Progenitor cell of endocrine pancreas (in vitro differentiated cells): ENCODE measurements at places on chromosomes 2 and 18.

- H3K27me3 ChIP-seq = peaks cover 3% of the 10 kb centered on the region
- H3K4me3 ChIP-seq = peak overlapping the region; percentile 55
- DNase-seq = peak; percentile 56
- no peaks in the 10 kb centered on the region for H3K4me1 ChIP-seq
- no peak overlapping the region for H3K27ac ChIP-seq
Observed at GRCh38 chr18:76801567-76802505, 20.5 kb upstream of the ZNF236 start.

DNA sequence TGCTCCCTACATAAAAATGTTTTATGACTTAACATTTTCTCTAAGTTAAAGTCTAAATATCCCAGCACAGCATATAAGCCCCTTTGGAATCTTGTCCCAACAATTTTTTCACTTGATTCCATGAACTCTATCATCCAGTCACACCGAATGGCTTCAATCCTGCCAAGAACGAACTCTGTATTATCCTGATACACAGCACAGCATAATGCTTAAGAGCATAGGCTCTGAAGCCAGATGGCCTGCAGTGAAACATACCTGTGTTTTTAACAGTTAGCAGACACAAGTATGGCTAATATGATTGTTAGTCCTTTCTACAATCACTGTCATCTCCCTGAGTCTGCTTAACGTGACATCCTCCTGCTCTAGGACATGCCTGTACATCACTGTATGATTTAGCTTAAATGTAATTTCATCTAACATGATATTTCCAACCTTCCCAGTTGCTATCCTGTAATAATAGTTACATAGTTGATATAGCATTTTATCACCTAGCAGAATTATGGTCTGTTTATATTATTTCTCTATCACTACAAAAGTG is 669.5 kb downstream of the ERBB4 start:
- H3K4me3 ChIP-seq = no peak overlapping the region
- no peaks in the 10 kb centered on the region for H3K27me3 ChIP-seq
- no peaks in the 10 kb centered on the region for H3K4me1 ChIP-seq
- H3K27ac ChIP-seq = no peak overlapping the region
- no peak for DNase-seq

DNA sequence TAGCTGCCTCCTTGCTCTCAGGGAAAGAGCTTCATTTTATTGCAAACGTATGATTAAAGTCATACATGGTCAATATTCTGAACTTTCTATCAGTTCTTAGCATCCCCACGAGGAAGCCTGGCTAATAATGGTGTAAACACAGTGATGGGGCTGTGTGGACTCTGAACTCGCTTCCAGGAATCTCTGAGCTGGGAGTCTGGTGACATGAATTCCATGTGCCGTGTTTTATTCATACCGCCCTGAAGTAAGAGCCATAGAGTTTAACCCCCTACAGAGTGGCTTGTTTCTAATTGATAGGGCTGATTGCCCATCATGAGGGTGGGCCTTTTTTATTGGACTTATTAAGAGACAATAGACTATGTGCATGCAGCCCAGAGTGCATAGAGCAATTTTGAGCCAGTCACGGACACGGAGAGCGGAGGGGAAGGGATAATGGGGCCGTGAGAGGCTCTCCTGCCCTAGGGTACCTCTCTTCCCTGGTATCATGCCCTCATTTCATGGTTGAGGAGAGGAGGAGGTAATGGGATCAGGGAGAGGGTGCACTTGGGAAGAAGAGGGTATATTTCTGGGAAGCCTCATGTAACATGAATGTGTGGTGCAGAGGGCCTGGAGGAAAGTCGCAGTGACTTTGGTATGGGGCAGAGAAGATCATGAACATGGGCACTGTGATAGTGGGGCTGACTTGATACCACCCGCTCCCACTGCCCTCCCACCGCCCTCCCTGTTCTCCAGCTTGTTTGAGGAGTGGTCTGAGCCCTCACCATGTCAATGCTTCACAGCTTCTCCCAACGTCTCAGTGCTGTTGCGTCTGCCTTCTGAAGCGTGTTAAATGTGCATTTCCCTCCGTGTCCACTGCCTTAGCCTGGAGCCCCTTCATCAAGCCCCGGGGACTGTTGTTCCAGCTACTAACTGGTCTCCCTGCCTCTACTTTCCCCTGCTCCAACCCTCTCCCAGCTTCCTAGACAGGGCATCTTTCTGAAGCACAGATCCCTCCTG is 73.2 kb downstream of the IL1R2 start:
- H3K36me3 ChIP-seq = no peaks in the 10 kb centered on the region
- DNase-seq = no peak
- H3K4me1 ChIP-seq = peaks cover 25% of the 10 kb centered on the region
- peak overlapping the region; percentile 59 for H3K27ac ChIP-seq

- no peaks in the 10 kb centered on the region for H3K36me3 ChIP-seq
- DNase-seq = no peak
- H3K4me3 ChIP-seq = no peak overlapping the region
- no peak overlapping the region for H3K27ac ChIP-seq
Observed at GRCh38 chr2:162929571-162929970, 91.0 kb upstream of the KCNH7 start.

DNA sequence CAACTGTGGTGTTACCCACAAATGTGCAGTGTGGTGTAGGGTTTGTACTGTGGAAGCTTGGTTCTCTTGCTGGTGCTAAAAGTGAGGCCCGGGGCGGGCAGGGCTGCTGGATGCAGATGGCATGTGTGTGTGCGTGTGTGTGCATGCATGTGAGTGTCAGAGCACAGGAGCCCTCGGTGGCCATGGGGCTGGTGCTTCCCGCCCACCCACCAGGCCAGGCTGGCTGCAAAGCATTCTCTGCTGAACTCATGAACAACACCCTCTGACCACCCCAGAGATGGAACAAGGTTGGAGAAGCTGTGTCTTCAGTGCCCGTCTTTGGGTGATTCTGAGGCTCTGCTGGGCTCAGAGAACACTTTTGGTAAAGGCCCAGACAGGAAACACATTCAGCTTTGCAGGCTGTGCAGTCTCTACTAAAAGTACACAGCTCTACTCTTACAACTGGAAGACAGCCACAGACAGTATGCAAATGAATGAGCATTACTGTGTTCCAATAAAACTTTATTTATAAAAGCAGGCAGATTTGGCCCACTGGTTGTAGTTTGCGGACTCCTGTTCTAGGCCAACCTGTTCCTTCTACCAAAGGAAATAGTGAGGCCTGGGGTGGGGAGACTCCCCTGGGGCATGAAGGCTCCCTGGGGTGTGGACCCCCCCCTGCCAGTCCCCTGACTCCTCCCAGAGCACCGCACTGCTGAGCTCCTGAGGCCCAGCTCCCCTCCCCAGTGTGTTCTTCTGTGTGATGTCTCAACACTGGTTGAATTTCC is 225.3 kb upstream of the HDAC4 start:
- no peak overlapping the region for H3K27ac ChIP-seq
- no peaks in the 10 kb centered on the region for H3K27me3 ChIP-seq
- H3K4me1 ChIP-seq = no peaks in the 10 kb centered on the region
- H3K4me3 ChIP-seq = no peak overlapping the region

- no peak for DNase-seq
- H3K36me3 ChIP-seq = no peaks in the 10 kb centered on the region
- no peaks in the 10 kb centered on the region for H3K27me3 ChIP-seq
- peaks cover 59% of the 10 kb centered on the region for H3K4me1 ChIP-seq
- peak overlapping the region; percentile 99 for H3K4me3 ChIP-seq
- H3K27ac ChIP-seq = peak overlapping the region; percentile 98
Observed at GRCh38 chr2:54559006-54559445, 102.9 kb downstream of the SPTBN1 start.

DNA sequence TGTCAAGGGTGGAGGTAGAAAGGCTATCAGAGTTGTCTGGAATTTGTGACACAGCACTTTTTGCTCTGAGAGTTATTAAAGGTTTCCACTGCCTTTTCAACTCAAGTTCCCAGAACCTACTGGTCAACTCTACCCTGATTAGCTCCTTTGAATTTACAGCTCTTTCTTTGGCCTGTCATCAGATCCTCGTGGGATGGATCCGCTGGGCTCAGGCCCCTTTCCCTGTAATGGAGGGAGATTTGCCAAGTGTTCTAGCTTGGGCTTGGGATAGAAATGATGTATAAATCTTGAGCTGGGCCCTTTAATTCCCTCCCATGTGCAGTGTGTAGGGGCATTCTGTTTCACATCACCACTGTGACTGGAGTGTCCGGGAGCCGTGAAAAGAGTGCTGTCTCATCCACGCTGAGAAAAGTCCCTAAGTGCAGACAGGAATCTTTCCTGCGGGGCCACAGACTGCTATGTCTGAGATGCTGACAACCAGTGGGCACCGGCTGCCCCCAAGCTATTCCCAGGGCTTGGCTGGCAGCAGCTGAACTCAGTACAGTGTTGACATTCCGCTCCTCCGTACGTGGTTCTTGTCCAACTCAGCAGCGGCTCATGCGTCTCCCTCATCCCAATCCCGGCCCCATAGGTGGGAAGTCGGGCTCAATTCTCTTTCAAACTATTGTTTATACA is 46.9 kb upstream of the ARHGAP28 start:
- peaks cover 5% of the 10 kb centered on the region for H3K4me1 ChIP-seq
- H3K36me3 ChIP-seq = no peaks in the 10 kb centered on the region
- H3K27me3 ChIP-seq = peaks cover 14% of the 10 kb centered on the region
- no peak overlapping the region for H3K4me3 ChIP-seq
- H3K27ac ChIP-seq = no peak overlapping the region

DNA sequence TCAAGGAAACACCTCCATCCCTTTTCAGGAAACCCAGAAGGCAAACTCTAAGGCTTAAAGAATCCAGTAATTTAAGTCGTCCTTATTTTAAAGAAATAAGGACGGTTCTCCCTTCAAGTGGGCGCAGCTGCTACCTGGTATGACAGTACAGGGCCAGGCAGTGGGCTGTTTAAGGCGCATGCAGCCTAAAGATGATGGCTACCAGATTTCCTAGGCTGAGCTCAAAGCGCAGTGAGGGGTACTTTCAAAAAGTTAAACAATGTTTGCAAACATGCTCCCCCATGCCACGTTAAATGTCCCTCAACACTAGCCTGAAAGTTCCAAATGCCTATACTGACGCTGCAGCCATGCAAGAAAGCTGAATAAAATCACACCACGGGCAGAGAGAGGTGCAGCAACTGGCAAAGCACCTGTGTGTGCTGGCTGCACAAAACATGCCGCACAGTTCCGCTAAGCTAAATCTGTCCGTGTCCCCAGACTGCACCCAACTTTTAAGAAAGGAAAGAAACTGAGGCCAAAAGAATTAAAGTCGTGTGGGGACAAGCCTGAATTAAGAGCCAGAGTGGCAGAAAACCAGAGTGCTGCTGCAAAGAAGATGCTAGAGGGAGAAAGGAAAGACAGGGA is 583 bp downstream of the HIBCH start:
- H3K4me1 ChIP-seq = peaks cover 19% of the 10 kb centered on the region
- no peak for DNase-seq
- H3K36me3 ChIP-seq = peaks cover 1% of the 10 kb centered on the region
- H3K4me3 ChIP-seq = peak overlapping the region; percentile 97
- peak overlapping the region; percentile 96 for H3K27ac ChIP-seq

DNA sequence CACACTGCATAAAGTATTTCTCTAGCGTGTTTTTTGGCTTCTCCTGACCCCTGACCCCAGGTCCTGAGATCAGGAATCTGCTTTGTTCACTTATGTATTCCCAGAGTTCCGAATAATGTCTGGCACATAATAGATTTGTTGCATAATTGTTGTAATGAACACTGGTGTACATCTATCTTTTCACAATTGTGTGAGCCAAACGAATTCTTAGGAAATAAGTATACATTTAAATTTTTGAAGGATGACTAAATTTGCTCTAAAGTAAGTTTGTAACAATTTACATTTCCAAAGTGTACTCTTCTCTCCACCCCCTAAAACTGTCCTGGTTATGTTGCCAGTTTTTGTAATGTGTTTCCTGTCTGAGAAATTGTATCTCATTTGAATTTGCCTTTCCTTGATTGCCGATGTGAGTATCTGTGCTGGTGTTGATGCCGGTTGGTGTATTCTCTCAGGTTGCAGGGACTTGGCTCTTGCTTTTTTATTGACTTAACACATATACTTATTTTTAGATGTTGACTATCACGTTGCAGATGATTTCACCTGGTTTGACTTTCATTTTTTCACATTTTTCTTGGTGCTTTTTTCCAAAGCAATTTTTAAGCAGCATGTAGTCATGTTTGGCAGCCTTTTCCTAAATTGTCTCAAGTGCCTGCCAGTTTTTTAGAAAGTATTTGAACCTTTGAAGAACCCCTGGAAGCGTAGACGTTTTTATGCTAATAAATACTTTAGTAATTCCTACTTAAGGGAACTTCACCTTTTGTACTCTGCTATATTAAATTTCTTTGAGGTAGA is 16.1 kb upstream of the FARP2 start:
- no peaks in the 10 kb centered on the region for H3K27me3 ChIP-seq
- no peaks in the 10 kb centered on the region for H3K4me1 ChIP-seq
- H3K36me3 ChIP-seq = peaks cover 32% of the 10 kb centered on the region
- H3K4me3 ChIP-seq = no peak overlapping the region
- no peak overlapping the region for H3K27ac ChIP-seq

- peaks cover 8% of the 10 kb centered on the region for H3K4me1 ChIP-seq
- H3K27me3 ChIP-seq = no peaks in the 10 kb centered on the region
- H3K36me3 ChIP-seq = peaks cover 5% of the 10 kb centered on the region
- H3K4me3 ChIP-seq = peak overlapping the region; percentile 74
- H3K27ac ChIP-seq = peak overlapping the region; percentile 94
- DNase-seq = peak; percentile 56
Observed at GRCh38 chr2:32947484-32948143, 861 bp downstream of the LTBP1 start.

DNA sequence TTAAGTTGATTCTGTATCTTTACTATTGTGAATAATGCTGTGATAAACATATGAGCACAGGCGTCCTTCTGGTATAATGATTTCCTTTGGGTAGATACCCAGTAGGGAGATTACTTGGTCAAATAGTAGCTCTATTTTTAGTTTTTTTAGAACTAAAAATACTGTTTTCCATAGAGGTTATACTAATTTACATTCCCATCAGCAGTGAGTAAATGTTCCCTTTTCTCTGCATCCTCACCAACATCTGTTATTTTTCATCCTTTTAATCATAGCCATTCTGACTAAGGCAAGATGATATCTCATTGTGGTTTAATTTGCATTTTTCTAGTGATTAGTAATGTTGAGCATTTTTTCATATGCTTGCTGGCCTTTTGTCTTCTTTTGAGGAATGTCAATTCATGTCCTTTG is 35.1 kb downstream of the PMS1 start:
- no peak overlapping the region for H3K27ac ChIP-seq
- peaks cover 17% of the 10 kb centered on the region for H3K36me3 ChIP-seq
- H3K4me1 ChIP-seq = no peaks in the 10 kb centered on the region
- H3K27me3 ChIP-seq = no peaks in the 10 kb centered on the region

GRCh38 chr2:190304404-190304803 is 15.2 kb downstream of the HIBCH start:
- peaks cover 32% of the 10 kb centered on the region for H3K36me3 ChIP-seq
- no peak for DNase-seq
- no peaks in the 10 kb centered on the region for H3K27me3 ChIP-seq
- H3K4me1 ChIP-seq = peaks cover 4% of the 10 kb centered on the region
- H3K27ac ChIP-seq = no peak overlapping the region
